Activated CD4-positive, alpha-beta T cell treated with anti-CD3 and anti-CD28 coated beads for 36 hours (primary cell): ENCODE measurements at places on chromosomes 3 and 15.

- DNase-seq: no peak
Measured at GRCh38 chr3:5162102-5162501, 25.4 kb upstream of the EDEM1 start.

- no peak for DNase-seq
Measured at GRCh38 chr15:36177590-36178302, 401.7 kb upstream of the CDIN1 start.

DNA sequence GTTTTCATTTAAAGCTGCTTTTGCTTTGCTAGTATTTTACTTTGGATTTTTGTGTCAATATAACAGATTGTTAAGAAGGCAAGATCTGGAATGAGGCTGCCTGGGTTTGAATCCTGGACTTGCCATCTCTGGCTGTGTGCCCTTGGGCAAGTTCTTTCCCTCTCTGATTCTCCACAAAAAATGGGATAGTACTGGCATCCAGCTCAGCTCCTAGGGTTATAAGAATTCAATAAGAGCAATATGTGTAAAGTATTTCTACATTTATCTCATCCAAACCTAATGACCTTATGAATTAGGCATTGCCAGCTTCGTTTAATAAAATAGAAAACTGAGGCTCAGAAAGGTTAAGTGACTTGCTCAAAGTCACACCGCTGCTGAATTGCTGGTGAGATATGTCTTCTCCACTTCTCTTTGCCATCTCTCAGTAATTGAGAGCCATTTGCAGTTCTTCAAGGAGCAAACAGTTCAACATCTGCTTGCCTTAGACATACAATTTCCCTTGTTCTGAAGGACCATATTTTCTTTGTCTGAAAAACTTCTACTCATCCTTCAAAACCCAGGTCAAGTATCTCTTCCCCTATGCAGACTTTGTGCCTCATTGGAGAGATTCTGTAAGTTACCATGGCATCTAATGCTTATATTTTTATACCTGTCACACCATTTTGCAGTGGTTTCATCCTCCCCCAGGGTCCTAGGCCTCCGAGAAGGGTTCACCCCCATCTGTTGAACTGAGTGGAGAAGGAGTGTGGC lies 80.8 kb upstream of the TLE3 start:
- no peak for DNase-seq

- DNase-seq: no peak
Measured at GRCh38 chr3:177058648-177059047, 138.6 kb downstream of the TBL1XR1 start.

- DNase-seq: no peak
Measured at GRCh38 chr3:125024817-125025216, 31.0 kb downstream of the HEG1 start.

DNA sequence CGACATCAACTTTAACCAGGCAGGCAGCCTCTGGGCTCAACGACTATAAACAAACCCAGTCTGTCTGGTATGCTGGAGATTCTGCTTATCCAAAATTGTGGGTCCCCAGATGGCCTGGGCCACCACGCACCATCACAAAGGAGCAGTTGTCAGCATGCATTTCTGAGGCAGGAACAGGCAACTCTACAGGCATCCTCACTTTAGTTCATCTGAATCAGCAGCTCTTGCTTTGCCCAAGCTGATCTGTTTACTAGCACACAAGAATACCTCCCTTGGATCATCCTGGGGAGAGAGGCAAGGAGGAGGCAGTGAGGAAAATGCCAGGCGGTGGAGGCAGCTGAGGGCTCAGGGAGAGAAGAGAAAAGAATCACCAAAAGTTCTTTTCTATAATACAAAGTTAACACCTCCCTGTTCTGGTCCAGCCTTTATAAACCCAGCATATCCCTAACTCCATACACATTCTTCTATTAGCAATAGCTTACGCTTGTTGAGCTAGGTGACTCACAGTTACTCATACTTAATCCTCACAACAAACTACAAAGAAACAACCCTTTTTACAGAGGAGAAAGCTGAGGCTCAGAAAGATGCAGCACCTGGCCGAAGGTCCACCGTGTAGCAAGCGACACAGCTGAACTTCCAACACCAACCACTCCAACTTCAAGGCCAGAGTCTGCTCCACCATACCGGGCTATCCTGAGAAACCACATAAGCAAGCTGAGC lies 33.6 kb downstream of the ZDHHC3 start:
- no peak for DNase-seq

- DNase-seq: no peak
Measured at GRCh38 chr3:54939557-54940300, 11.9 kb upstream of the LRTM1 start.

DNA sequence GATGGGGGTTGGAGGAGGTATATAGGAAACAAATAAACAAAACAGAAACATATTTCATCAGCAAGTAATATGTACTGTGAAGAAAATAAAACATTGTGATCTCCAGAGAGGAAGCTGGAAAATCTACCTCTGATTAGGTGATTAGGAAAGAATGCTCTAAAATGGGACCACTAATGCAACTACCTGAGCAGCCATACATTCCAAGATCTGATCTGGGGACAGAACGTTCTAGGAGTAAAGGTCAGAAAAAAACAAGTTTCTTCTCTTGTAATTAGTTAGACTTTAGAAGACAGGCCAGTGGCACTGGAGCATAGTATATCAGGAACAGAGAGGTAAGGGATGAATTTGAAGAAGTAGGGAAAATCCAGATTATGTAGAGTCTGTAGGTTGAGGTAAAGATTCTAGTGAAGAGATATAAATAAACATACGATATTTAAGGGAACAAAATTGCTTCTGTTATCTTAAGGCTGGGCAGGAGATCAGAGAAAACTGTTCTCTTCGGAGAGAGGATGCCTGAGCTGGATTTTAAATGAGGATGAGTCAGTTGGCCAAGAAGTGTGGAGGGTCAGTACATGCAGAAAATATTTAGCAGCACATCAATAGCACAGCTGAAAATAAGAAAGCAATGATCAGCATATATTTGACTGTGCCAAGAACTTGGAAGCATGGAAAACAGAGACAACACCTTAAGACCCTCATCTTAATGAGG lies 429.5 kb downstream of the NLGN1 start:
- DNase-seq: no peak
